Omental fat pad (tissue), 4 donors: ENCODE measurements at places on chromosomes 13 and 19. TPM values are rescaled to one million over a fixed set of nuclear protein-coding genes. Genes with fewer than 3 reads are reported as not detected.

LGALS14 gene
- not detected for total RNA-seq

DNA sequence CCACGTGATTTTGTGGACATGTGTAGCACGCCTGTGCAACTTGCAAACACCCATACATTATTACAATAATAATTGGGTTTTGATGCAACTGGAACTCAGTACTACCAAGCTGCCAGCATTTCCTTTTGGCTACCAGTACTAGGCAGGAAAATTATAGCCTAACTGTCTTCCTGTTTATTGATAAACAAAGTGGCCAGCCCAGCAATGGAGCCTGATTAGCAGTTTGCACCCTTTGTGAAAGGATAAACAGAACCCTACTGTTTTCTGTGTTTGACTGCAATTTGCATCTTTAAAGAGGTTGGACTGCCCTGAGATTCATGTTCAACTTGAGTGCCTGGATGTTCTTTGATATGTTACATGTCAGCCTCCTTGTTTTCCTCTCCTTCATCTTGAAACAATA lies 173.9 kb downstream of the ZIC5 start:
- DNase-seq, result no peak

- no peak for DNase-seq
Measured at GRCh38 chr19:41427647-41428480, 690 bp upstream of the B3GNT8 start.

IRF2BP1 gene
- 10.6 TPM for total RNA-seq

MBD3L2 gene
- total RNA-seq, result not detected

KRTDAP gene
- not detected for total RNA-seq

ZSCAN1 gene
- total RNA-seq, result not detected

GRCh38 chr13:98775844-98776598 lies 23.5 kb upstream of the SLC15A1 start:
- no peak for DNase-seq

DNA sequence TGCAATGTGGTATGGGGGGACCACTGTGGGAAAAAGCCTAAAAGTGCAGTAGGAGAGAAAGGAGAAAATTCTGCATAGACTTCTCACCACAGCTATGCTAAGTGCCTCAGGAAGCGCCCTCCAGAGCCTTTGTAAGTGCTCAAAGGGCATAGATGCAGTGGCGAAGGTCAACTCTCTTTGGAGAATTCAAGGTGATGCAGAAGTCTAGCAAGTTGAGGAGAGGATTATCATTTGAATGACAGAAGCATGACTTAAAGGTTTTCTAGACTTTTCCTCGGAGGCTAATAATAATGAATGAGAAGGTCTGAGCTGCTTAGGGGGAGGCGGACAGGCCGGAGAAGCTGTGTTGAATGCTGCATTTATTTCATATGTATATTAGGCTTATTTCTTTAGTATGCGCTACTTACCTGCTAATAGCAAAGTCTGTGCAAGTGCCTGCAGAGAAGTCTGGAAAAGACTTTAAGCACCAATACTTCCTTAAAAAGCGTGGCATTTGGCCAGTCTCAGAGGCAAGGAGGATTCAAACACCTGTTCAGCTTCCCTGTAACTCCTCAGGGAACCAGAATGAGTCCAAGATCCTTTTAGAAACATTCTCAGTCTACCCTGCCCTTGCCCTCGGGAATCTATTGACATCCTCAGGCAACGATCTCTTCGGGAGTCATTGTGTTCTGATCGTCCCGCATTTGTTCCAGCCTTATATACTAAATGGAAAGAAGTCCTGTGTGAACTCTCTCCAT lies 56.2 kb downstream of the FLT1 start:
- DNase-seq, result no peak

DNA sequence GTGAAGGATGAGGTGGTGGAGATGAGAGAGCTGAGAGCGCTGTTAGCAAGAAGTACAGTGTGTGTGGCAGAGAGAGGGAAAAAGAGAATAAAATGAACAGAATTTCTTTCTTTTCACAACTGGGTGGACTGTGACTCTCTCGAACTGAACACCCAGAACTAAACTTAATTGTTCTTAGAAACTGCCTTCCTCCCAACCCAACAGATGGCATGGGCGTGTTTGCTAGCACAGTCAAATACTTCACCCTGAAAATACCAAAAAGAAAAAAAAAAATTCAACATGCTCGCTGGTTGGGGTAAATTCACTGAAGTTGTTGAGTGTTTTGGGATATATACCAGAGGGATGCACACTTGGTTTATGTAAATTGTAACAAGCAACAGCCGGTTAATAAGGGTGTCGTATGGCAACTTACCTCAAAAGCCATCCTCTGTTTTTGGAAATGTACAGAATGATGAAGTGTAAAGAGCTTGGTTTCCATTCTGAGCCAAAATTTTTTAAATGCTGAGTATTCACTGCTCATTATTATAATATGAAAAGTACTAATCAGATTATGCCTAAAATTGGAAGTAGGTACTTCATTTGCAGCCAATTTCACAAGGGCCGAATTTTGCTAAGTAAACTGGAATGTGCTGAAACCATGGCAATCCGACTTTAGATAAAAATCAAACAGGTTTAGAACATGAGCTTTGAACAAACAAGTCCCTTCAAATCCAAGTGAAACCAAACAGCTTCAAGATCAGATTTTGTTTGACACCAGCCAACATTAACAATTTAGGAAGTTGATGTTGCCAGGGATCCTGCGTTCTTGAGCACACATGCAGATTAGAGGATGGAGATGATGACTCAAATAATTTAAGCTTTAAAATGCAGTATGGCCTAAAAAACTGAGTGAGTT lies 115.8 kb downstream of the ZIC5 start:
- DNase-seq, result no peak

DHDH gene
- total RNA-seq, result not detected

- no peak for DNase-seq
Measured at GRCh38 chr19:3210347-3211017, 14.0 kb upstream of the CELF5 start.
